ENCODE measurements at places on chromosomes 16 and 17. TPM values are rescaled to one million over a fixed set of nuclear protein-coding genes. Genes with fewer than 3 reads are reported as not detected.

DNA sequence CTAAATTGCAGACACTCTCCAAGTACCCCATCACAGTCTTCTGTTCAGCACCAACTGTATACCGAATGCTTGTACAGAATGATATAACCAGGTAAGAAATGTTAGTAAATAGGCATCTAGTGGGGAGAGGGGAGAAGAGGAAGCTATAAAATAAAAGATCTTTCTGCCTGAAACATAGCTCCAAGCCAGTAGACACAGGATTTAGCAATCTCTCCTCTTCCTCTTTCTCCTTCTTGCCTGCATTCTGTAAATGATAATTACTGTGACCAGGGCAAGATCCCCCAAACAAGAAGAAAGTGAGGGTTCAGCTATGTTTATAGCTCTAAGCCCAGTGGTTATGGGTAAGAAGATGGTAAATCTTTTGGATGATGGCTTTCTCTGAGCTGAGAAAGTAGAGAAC lies 17.9 kb downstream of the ACSM3 start:
- no peak for DNase-seq

DNA sequence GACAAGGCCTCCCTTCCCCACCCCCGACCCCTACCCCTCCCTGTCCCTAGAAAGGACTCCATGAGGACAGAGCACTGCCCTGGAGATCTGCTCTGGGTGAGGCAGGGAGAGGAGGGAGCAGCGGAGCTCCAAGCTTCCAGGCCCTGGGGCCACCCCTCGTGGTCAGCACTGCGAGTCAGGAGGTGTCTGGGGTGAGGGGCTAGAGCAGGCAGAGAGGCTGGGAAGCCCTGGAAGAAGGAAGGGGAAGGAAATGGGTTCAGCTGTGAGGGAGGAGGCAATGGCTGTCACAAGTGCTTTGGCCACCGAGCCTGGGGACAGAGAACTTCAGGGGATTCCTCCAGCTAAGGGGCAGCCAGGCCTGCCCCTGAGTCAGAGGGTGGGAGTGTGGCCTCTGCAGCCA lies 28.2 kb upstream of the DNAI2 start:
- DNase-seq: no peak

- DNase-seq: no peak
These were observed 1.3 kb upstream of the CENPV start for GRCh38 chr17:16354585-16354984.

- DNase-seq: peak; percentile 72
These were observed 105.0 kb downstream of the ZNF778 start for GRCh38 chr16:89322321-89323119.

- DNase-seq: no peak
These were observed 262.9 kb upstream of the SDK2 start for GRCh38 chr17:73906896-73907870.

- DNase-seq: no peak
These were observed 1.0 kb upstream of the MPDU1 start for GRCh38 chr17:7582396-7583252.

DNA sequence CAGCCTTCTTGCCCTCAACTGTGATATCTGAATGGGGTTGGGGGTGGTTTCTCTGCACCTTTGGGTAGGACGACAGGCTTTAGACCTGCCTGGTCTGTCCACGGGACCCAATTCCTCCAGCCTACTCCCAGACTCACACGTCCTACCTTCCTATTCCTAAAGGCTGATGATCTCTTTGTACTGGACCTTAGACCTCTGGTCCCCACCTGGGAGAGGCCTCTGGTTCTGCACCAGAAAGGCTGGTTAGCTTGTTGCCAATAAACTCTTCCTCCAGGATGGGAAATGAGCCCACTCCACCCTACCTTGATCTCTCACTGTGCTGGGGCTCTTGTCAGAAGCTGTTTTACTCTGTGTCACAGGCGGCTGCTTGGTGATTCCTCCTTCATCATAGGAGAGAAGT lies 14.4 kb downstream of the FBF1 start:
- no peak for DNase-seq

- DNase-seq: no peak
These were observed 4.7 kb upstream of the CANT1 start for GRCh38 chr17:79014158-79014758.

DNA sequence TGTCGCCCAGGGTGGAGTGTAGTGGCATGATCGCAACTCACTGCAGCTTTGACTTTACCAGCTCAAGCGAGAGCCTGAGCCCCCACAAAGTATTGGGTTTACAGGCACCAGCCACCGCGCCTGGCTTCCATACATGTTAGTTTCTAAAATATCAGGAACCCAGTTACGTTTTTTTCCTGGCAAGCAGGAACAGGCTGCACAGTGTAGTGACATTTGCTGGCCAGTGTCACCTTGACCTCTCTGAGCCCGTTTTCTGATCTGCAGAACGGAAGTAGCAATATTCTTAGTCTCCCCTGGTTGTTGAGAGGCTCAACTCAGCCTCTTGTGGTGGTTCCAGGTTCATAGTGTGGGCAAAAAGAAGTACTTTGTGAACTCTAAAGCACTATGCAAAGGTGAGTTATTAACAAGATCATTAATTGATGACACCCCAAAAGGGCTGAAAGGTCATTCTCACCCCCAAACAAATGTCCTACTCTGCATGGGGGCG lies 15.6 kb downstream of the IGF2BP1 start:
- DNase-seq: no peak

DNA sequence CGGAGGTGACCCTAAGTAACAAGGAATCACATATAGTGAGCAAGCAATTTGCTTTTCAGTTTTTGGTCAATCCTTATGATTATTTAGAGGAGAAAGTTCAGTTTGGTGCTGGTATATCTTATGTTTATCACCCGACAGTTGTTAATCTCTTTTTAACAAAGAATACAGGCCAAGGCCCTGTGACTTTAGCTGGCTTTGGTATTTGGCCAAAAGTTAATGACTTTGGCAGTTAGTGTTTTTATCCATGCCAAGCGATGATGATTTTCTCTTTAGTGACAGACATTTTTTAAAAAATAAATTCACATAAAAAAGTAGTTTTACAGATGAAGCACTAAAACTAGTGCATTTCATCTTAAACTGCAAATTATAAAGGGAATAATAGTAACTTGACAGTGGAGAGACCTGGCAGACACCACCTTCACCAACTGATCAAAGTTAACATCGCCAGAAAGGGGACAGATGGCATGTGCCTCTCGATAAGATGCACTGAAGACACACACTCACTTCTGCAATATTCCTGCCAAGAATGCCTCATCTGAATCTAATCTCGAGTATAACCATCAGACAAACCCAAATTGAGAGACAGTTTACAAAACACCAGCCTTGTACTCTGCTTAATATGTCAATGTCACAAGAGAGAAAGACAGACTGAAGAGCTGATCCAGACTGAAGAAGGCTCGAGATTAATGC lies 6.9 kb downstream of the DEXI start:
- peak; percentile 42 for DNase-seq

DNA sequence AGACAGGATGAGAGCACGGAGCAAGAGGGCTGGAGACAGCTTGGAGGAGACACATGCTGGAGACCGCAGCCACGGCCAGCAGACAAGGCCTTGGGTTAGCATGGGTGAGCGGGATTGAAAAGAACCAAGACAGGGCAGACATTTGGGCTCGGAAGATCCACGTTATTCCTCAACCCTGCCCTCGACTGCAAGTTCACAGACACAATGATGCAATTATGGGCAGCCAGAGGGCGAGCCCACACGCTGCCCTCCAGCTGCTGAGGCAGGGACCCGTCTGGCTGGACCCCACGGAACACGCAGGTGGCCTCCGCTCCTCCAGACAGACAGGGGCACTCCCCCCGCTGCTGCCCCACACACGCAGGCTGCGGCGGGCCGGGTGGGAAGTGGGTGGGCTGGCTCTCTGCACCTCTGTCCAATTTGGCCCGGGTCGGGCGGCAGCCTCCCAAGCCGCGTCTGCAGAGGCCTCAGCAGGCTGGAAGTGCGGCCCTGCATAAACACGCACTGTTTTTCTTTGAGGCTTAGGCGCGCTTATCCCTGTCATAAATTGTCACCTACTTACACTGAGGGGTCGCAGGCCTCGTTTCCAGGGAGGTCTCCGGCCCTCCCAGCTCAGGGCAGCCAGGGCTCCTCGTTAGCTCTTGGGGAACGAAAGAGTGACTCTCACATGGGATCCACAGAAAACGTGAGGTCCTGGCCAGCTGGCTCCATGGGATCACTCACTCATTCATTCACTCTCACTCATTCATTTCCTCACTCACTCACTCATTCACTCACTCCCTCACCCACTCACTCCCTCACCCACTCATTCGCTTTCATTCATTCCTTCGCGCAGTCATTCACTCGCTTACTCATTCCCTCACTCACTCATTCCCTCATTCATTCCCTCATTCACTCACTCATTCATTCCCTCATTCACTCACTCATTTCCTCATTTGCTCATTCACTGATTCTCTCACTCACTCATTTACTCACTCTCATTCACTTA lies 303.9 kb downstream of the C16orf95 start:
- peak; percentile 62 for DNase-seq

DNA sequence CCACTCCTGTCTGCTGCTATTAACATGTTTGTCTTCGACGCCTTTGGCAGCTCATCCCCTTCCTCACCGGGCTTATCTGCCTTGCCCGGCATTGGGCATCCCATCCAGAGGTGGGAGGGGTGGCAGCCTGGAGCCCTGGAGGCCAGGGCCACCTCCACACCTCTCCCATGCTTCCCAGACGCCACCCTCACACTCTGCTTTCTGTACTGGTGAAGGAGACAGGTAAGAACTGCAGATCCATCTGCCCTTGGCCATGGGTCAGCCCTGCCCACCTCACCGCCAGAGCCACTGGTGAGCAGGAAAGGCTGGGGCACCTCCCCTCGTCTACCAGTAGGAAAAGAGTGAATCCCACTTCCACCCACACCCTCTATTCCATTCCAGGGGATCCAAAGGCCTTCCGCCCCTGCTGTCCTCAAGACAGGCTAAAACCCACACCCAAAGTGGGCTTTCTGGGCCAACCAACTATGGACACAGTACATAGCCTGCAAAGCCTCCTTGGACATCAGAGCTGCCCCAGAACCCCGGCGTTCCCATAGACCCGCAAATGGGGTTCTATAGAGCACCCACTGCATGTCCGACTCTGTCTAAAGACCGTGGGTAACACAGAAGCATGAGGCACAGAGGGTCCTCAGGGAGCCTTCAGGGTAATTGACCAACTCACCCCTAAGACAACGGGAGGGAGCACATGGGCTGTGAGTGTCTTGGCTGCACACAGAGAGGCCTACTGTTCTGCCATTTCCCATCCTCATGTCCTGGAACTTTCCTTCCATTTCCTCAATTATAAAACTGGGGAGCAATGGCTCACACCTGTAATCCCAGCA lies 23.4 kb upstream of the RBFOX3 start:
- DNase-seq: no peak

SLC16A5 gene
- total RNA-seq: 74.0 TPM

STAC2 gene
- 1.7 TPM for total RNA-seq

OR2C1 gene
- total RNA-seq: not detected

CCNF gene
- total RNA-seq: 7.5 TPM

PPL gene
- 78.5 TPM for total RNA-seq

HOXB6 gene
- 7.5 TPM for total RNA-seq

PERCC1 gene
- total RNA-seq: 0.46 TPM

CCL5 gene
- 6.8 TPM for total RNA-seq
